ENCODE measurements at places on chromosomes 12 and 14. TPM values are rescaled to one million over a fixed set of nuclear protein-coding genes. Genes with fewer than 3 reads are reported as not detected.

The TAS2R13 gene
- total RNA-seq: 7.3 TPM

DNA sequence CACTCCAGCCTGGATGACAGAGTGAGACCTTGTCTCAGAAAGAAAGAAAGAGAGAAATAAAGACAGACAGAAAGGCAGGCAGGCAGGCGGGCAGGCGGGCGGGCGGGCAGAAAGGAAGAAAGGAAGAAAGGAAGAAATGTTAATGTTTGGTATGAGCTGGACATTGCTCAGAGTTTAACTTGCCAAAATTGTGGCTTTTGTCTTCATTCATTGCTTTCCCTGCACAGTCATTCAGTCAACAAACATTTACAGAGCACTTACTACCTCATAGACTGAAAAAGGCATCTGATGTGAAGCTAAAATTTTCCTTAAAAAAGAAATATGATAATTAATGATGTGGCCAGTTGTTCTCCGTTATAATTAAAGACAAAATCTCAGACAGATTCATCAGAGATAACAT is 247.1 kb downstream of the SPTSSA start:
- no peaks in the 10 kb centered on the region for H3K4me1 ChIP-seq
- H3K4me3 ChIP-seq: no peak overlapping the region
- no peaks in the 10 kb centered on the region for H3K36me3 ChIP-seq
- no peak overlapping the region for H3K27ac ChIP-seq
- no peak for DNase-seq

The B4GALNT1 gene
- total RNA-seq: 11.0 TPM

DNA sequence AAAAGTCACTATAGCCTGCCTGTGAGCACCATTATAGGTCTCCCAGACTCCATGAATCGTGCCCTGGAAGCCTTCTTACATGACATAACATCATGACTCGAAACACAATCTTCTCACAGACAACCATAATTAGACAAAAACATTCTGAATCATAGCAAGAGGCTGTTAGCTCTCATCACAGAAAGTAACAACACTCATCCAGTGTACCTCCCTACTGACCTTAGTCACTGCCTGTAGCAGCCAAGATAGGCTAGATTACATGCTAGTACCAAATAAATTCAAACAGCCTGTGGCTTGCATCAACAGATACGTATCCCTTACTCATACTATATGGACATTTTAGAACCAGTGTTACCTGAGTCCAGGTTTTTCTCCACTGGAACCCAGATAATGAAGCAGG is 663.8 kb upstream of the FOXG1 start:
- no peak overlapping the region for H3K4me3 ChIP-seq
- no peak overlapping the region for H3K27ac ChIP-seq
- no peaks in the 10 kb centered on the region for H3K4me1 ChIP-seq
- no peaks in the 10 kb centered on the region for H3K27me3 ChIP-seq

DNA sequence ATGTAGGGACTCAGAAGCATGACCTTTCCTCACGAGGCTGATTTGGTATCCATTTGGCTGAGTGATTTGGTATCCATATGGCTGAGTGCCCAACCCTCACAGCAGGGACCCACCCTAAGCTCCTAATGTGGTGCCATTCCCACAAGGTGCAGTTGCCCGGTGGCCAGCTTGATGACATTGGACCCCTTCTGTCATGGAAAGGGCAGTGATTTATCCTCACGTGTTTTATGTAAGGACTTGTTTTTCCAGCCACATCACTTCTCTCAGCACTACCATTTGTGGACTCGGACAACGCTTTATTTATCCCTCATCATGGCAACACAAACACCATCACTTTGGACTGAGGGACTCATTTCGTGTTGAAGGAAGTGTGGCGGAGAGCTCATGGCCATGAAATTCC is 8.5 kb upstream of the CDC42BPB start:
- no peaks in the 10 kb centered on the region for H3K27me3 ChIP-seq
- no peak overlapping the region for H3K4me3 ChIP-seq
- H3K36me3 ChIP-seq: no peaks in the 10 kb centered on the region
- no peak overlapping the region for H3K27ac ChIP-seq
- DNase-seq: no peak
- H3K4me1 ChIP-seq: no peaks in the 10 kb centered on the region

Data from thoracic aorta (tissue), 2 donors.